ENCODE measurements at places on chromosomes 2 and 18. TPM values are rescaled to one million over a fixed set of nuclear protein-coding genes. Genes with fewer than 3 reads are reported as not detected.
A peak's percentile ranks its signal among the peaks of the same experiment; 100 is the strongest.

DNA sequence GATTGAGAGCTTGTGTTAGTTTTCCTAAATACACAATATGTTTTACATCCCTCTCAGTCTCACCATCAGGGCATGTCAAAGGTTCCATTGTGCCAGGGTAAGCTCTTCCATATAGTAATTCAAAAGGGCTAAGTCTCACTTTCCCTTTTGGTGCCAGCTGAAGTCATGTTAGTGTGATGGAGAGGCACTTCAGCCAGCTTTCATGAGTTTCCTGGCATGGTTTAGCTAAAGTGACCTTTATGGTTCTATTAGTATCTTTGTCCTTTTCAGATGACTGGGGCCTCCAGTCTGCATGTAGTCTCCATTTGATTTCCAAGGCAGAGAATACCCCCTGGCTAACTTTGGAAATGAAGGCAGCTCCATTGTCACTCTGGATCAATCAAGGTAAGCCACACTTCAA, 27.2 kb downstream of the NAT8 start:
- DNase-seq, result no peak

HAAO gene
- total RNA-seq, result 1.4 TPM

TRIM43 gene
- not detected for total RNA-seq

- no peak for DNase-seq
Measured at GRCh38 chr2:37636381-37637066, 34.9 kb downstream of the CDC42EP3 start.

DNA sequence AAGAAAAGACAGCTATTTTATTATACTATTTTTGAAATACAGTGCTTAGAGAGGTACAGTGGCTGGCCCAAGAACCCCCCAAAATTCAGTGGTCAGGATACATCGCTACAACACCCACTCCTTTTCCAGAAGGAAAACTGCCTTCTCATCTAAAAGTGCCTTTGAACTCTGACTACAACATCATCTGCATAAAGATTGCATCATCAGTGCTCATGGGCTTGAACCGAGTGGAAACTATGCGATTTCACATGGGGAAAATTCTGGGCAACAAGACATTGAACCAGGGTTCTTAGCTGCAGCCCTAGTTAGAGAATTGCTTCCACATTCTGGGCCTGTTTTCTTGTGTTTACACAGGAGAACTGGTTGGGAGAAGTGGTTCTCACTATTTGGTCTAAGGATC, 294.6 kb upstream of the SLC14A2 start:
- no peak for DNase-seq

DNA sequence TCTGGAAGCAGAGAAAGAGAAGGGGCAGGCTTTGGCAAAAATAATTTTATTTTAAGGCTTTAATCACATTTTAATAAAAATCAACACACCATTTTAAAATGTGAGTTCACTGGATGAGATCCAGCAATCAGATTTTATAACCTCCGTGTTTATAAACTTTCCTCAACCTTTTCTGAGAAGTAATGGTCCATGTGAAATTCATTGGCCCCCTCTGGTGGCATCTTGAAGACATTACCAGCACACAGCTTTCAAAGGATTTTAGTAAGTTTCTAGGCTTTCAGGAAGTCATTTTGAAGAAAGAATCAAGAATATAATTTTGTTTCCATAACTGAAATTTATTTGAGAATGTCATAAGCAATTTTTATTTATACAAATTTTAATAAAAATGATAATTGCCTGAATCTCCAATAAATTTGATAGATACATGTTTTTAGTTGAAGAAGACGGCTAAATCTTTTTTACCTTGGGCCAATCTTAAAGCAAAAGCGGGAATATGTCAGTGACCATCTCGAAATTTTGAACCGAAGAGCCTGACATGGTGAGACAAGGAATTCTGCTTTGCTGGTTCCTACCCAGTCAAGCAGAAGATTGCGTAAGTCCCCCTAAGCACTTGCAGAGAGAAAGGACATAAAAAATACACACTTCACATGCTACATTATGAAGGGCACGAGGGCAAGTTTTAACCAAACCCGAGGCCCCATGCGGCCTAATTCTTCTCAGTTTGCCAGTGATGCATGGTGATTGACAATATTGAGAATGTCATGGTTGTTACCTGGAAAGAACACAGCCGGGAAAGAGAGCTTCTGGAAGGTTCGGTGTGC, 128.4 kb upstream of the CBLN2 start:
- DNase-seq, result no peak

GRCh38 chr2:137023205-137023604, 257.9 kb downstream of the THSD7B start:
- DNase-seq, result no peak

MARCO gene
- 5.3 TPM for total RNA-seq

GRCh38 chr18:58493516-58494253, 135.2 kb downstream of the ALPK2 start:
- peak; percentile 63 for DNase-seq

AKAIN1 gene
- not detected for total RNA-seq

DNA sequence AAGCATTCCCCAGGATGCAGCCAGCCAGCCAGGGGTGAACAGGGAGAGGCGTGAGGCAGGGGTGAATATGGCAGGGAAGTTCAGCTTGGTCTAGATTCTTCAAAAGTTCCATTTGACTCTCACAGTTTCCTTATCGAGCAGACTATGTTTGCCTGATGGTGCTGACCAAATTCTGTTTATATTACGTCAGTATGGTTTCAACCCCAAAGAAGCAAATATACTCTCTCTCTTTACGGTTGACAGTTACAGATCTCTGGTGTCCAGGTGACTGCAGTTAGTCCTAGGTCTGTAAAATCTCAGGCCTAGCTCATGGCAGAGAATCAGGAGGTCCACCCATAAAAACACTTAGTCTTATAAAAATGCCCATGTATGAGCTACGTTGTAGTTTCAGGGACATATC, 38.3 kb upstream of the DNMT3A start:
- DNase-seq, result no peak

- DNase-seq, result peak; percentile 84
Measured at GRCh38 chr2:102604769-102605168, 14.6 kb upstream of the SLC9A2 start.

DNA sequence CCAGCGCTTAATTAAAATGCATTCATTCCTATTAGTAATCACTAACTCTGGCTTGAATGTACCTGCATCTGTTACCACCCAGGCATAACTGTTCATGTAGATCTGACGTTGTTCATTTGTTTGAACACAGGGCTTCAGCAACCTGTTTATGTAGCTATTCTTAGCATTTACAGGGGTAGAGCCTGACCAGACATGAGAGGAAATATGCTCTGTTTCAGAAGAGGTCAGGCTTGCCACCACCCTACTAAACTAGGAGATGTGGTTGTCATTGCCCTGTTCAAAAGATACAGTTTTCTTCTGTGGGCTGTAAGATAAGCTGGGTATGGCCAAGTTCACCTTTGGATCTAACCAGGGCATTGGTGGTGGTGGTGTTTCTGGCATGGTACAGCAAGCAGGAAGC, 8.8 kb downstream of the MGAT5 start:
- no peak for DNase-seq

DNA sequence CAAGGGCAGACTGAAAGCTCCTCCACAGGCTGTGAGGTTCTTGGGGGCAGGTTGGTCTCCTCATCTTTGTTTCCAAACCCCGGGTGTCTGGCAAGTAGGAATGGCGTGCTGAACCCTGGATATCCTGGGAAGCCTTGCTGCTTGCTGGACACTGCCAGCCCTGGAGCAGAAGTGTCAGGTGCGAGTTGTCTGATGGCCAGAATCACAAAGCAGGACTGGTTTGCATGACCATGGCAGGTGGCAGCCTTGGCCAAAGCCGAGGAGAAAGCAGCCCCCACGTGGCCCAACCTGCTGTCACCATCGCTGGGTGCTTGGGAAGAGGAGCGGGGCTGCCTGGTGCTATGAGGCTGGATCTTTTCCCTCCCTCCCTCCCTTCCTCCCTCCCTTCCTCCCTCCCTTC, 309.5 kb upstream of the HS6ST1 start:
- no peak for DNase-seq

DNA sequence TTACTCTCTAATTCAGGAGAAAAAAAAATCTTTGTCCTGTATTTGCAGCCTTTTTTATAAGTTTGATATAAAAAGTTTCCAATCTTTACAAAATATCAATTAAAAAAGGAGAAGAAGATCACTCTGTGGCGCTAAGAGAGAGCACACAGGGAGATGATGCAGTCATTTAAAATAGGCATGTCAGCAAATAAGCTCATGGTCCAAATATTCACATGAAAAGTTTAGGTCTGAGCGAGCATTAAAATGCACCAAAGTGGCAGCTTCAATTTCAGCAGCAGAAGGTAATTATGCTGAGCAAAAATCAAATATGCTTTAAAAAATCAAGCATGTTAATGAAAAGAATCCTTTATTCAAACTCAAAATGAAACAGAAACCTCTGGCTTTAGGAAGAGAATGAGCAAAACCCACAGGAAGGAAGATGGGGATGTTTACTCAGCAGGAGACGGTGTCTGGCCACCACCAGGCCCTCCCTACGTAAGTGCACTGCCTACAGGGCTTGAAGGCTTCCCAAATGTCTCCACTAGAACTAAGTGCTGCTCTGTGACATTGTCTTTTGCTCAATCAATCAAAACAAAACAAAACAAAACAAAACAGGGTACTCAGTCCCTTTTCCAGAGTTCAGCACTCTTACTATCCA, 120.4 kb downstream of the L3MBTL4 start:
- DNase-seq, result no peak

GRCh38 chr18:57008001-57008686, 138.7 kb upstream of the BOD1L2 start:
- no peak for DNase-seq

CAPN14 gene
- total RNA-seq, result not detected

- DNase-seq, result no peak
Measured at GRCh38 chr2:172215936-172216335, 113.2 kb upstream of the DLX2 start.

SLC40A1 gene
- 65.7 TPM for total RNA-seq

- no peak for DNase-seq
Measured at GRCh38 chr2:5691985-5692529, at the start of gene SOX11. SOX11 (plus strand) TSS chr2:5692384; CDS start chr2:5692722, 338 bp downstream.

DNA sequence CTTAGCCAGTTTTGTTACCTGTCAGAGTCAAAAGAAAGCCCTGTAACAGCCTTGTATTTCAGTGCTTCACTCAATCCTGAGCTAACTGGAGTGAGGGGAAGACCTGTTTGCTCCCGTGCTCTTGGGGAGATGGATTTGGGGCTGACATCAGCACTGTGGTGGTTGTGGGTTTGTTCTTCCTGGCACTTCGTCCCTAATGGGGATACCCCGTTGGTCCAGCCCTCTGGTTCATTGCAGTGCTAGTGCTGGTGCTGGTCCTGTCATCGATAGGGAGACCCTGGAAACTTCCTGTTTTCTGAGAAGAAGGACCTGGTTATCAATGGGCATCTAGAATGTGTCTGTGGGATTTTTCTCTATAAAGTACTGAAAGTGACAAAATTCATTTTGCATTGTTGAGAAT, 205.4 kb downstream of the ZNF407 start:
- no peak for DNase-seq

GRCh38 chr2:240643093-240643810, 18.0 kb downstream of the GPR35 start:
- DNase-seq, result peak; percentile 27

GRCh38 chr2:50751311-50752031, 280.5 kb downstream of the NRXN1 start:
- DNase-seq, result no peak

GRCh38 chr2:6452702-6453481, 412.8 kb downstream of the CMPK2 start:
- DNase-seq, result no peak

DNA sequence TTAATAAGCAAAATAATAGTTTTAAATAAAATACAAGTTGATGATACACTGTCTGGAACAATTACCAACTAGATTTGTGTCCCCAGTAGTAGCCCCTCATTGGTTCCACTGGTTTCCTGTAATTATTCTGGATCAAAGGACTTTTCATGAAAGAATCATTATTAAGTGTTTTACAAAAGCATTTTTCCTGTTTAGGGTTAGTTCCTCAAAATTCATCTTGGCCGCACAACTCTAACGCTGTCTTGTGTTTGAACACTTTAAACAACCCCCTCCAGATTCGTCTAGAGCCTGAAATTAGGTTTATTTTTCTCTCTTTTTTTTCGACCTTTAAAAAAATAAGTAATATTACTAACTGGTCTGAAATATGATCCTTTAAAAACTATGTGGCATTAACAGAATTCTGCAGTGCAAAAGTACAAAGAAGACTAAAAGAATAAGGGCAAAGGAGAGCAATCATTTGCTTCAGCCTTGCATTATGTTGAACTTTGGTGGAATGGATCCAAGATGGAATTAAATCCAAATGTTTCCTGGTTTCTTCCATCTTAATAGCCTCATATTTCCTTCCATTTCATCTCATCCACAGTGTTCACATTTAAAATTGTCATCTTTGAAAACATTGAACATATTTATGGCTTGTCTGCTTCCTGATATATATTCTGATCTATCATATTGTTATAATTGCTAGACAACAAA, 678.4 kb downstream of the IRS1 start:
- no peak for DNase-seq

MBD2 gene
- 34.6 TPM for total RNA-seq

NT5DC4 gene
- total RNA-seq, result not detected

ORC4 gene
- total RNA-seq, result 32.5 TPM

ZNF516 gene
- 20.3 TPM for total RNA-seq

- DNase-seq, result no peak
Measured at GRCh38 chr2:10016802-10017258, 26.5 kb upstream of the KLF11 start.

DNA sequence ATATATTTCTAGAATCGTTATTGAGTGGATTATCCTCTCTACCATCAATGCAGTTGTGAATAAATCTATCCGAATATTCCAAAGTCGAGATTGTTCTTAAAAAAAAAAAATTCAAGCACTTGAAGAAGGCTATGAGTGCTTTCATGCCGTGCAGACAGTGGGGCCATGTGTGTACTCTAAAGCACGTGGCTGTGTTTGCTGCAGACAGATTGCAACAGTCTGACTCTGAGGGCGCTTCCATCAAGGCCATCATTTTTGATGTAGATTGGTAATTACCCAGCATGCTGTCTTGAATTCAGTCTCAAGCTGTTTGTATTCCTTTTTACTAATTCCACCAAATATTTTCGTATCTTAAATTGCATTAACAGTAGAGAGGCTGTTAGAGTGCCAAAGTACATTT, 325.9 kb upstream of the LINC00305 start:
- no peak for DNase-seq

GRCh38 chr2:3073704-3074103, 303.9 kb downstream of the EIPR1 start:
- DNase-seq, result no peak

DNA sequence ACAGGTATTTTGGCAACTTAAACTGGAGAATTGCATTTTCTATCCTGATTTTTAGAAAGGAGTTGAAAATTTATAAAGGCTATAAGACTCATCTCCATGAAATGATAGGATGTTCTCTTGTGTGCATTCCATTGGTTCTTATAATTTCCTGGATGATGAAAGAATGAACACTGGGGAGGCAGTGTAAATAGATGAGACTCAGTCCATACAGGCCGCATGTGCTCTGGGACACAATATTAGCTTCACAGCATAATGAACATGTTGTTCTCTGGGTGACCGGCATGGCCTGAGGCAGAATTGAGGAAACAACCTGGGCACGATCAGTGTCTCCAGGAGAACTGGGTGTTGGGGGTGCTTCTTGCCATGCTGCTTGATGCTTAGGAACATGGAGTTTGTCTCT, 38.8 kb downstream of the AOX1 start:
- no peak for DNase-seq

All from psoas muscle (tissue), 8 donors.